SJSA1 (cell line): ENCODE measurements at places on chromosomes 6 and 20.

DNA sequence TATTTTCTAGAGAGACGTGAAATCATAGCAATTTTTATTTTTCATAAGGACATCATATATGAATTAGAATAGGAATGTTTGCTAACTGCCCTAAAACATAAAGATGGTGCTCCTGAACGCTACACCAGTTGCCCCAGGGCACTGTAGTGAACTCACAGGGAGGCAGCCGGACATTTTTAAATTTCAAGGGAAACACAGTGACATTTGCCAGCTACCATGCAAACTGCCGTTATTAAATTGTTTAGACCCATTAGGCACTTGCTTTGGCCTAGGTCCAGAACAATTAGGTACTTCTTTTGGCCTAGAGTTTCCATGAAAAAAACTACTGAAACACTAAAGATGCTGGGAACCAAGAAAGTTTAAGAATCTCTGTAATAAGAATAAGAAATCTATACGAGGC lies 24.9 kb upstream of the CFAP206 start:
- DNase-seq = no peak

- DNase-seq = no peak
These were observed 52.4 kb upstream of the MRPS10 start for GRCh38 chr6:42269974-42270510.

DNA sequence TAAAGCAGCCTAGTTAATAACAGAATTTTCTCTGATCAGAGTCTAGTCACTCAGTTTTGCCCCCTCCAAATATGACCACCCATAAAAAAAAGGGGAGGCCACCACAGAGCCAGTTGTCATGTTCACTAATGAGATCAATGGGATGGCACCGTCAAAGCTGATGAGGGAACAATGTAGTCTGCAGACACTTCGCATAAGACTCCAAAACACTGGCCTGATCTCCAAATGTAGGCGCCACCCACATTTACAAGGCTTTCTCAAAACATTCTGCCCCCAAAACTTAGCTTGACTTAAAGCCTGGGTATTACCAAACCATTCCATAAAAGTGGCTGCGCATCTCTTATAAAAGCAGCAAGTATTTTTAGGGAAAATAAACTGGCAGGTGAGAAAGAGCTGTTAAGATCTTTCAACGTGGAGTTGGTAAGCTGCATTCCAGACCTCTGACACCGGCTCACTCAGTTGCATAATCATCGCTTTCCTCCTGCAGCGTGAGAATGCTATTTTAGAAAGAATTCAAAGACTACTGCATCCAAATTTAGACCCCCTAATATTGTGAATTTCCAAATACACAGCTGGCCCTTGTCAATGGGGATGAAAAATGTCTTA lies 59.3 kb downstream of the TBC1D7 start:
- no peak for DNase-seq

DNA sequence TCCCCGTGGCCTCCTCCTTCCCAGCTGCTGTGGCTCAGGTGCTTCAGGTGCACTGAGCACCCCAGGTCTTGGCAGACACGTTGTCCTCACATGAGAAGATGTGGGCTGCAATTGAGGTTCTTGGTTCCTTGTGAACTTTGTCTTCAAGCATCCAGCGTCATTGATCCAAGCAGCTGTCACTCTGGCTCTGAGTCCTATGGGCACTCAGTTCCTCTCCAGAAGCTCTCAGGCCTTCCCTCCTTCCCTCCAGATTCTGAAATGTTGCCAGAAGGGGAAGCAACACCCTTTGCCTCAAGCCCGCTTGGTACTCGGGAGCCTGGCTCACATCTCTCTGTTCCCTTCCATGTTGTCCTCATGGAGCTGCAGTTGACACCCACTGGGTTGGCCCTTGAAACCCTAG lies 8.4 kb upstream of the MRGBP start:
- no peak for DNase-seq

DNA sequence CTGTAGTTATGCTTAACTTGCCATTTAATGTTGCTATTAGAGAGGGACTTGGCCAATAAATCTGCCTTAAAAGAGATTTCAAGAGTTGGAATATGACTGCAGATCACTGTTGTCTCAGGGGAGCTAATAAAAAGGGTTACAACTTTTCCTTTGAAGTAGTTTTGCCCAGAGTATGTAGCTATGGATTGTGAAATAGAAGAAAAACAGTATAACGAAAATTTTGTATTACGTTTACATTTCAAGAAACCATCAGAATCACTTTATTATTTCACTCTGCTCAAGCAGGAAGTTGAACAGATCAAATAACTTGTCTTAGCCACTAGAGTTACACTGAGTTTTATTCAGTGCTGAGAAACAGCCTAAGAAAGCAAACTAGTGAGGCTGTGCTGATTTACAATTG lies 3.0 kb upstream of the ZSCAN26 start:
- no peak for DNase-seq

GRCh38 chr6:81753711-81754577 lies 1.5 kb upstream of the TENT5A start:
- peak; percentile 84 for DNase-seq

DNA sequence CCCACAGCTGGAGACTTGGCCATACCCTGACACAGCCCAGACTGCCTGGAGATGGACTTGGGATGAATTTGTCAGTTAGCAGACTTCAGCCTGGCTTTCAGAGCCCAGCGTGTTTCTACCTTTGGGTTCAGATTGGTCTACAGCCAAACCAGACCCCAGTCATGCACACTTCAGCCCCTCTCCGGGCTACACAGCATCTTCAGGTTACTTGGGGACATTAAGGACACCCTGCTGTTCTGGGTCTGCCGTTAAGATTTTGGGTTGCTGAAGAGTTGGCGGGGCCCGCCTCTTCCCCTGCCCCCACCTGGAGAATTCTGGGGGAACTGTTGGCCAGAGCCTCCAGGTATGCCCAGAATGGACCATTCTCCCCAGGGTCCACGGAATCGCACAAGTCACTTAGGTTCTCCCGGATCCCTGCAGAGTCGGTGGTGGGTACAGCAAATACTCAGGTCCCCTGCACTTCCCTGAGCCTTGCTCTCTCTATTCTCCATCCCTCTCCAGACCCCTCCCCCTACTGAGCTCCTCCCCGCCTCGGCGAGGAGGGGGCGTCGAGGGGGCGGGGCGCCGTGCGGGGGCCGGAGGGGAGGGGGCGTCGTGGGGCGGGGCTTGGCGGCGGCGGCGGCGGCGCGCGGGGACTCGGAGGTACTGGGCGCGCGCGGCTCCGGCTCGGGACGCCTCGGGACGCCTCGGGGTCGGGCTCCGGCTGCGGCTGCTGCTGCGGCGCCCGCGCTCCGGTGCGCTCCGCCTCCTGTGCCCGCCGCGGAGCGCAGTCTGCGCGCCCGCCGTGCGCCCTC lies at the start of gene PTK7:
PTK7 (plus strand) TSS at position 645 of the 794 bp plus-strand sequence. CDS start 175 bp downstream, outside the sequence.
- DNase-seq = peak; percentile 67

DNA sequence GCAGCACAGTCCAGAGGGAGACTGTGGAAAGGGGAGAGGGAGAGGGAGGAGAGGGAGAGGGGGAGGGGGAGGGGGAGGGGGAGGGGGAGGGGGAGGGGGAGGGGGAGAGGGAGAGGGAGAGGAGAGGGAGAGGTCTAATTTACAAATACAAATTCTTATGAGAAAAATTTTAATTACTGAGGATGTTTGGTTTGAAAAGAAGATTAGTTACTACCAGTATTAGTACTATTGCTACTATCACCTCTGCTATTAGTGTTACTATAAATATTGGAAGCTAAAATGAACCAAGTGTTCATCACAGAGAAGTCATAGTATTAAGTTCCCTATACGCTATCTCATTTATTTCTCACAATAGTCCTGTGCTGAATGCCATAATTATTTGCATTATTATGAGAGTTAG lies 14.3 kb upstream of the TSBP1 start:
- no peak for DNase-seq

- no peak for DNase-seq
These were observed 72.7 kb downstream of the ELOVL4 start for GRCh38 chr6:79874531-79875134.

DNA sequence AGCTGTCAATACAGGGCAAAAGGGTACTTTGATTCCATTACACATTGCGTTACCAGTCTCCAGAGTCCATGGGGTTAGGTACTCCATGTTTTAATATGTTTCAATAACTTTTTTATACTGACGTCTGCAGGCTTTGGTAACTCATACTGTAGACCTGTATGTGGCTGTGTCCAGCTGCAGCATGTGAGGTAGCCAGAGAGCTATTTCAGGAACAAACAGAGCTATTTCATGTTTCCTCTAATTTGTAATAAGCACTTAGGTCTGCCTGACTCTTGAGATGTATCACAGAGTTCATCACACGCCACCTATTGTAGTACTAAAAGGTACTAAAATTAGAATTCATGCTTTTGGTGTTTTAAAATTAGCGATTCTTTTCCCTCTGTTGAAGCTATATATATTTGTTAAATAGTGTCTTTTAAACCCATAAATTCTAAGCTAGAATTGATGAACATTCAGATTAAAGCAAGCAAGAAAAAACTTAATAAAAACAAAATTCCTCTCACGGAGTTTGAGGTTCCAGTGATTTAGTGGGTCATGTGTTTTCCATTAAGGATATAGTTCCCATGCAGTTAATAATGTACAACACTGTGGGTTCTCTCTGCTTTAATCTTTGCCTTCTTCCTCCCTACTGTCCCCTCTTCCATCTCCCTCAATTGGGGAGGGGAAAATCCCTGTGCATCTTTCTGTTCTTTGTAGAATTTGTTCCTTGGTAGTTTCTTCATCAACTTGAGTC lies 37.0 kb downstream of the FOXO3 start:
- DNase-seq = no peak

DNA sequence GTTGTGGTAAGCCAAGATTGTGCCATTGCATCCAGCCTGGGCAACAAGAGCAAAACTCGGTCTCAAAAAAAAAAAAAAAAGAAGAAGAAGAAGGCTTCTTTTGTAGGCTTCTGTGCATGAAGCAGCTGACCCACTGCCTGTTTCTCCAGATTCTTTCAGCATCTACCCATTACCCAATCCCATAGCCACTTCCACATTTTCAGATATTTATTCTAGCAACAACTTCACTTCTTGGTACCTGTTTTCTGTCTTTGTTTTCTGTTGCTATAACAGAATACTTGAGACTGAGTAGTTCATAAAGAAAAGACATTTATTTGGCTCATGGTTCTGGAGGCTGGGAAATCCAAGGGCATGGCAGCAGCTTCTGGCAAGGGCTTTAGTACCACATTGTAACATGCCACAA lies 95.3 kb upstream of the SGK1 start:
- no peak for DNase-seq

GRCh38 chr20:13736436-13737191 lies 48.1 kb downstream of the ESF1 start:
- peak; percentile 23 for DNase-seq

GRCh38 chr6:45685076-45685475 lies 307.3 kb upstream of the SUPT3H start:
- DNase-seq = peak; percentile 92

GRCh38 chr6:166672624-166673206 lies 45.7 kb upstream of the RPS6KA2 start:
- DNase-seq = no peak

DNA sequence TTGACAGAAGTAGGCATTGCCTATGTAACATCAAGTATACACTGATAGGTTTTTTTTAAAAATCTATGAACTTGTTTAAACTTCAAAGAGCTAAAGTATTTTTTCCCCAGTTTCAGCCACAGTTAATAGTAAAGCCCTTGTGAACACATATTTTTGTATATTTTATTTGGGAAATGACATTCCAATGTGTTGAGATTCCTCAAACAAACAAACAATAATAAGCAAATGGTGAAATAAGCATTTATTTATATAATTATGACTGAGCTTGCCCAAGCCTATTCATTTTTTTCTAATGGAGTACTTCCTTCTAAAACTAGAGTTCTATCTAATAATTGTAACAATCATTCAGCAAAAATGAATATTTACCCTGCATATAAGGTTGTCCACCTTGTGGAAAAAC lies 12.5 kb downstream of the SYCP2 start:
- peak; percentile 45 for DNase-seq

DNA sequence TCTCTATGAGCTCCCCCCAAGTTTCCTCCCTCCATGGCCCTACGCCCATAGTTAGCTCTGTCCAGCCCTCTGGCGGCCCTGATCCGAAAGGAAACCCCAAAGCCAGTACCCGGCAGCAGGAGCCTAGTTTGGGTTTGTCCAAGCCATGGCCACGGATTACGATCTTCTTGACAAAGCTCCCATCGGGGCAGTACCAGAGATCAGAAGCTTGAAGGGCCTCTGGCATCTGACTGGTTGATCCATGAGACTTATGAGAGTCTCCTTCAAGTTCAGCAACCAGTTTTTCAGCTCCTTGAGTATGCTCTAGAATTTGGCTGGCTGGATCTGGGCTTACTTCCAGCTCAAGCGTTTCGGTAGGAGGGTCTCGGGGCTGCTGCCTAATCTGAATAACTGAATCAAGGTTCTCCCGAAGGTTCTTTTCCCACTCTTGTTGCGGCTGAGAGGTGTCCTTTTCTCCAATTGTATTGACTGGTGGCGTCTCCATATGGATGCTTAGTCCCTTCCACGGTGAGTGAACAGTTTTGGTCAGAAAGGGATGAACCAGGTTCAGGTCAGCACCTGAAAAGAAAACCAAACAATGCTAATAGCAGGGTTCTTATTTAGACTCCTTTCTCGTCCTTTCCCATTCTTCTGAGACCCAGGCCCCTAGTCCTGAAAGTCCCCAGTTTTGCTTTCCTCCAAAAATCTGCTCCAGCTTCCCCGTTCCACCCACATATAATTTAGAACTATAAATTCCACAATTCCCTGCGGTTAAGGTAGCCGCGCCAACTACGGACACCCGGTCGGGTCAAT lies 595 bp downstream of the FKBPL start:
- no peak for DNase-seq

- no peak for DNase-seq
These were observed 277.6 kb upstream of the RNF217 start for GRCh38 chr6:124684621-124685020.

GRCh38 chr6:42963855-42964605 lies 3.5 kb downstream of the GNMT start:
- peak; percentile 45 for DNase-seq

DNA sequence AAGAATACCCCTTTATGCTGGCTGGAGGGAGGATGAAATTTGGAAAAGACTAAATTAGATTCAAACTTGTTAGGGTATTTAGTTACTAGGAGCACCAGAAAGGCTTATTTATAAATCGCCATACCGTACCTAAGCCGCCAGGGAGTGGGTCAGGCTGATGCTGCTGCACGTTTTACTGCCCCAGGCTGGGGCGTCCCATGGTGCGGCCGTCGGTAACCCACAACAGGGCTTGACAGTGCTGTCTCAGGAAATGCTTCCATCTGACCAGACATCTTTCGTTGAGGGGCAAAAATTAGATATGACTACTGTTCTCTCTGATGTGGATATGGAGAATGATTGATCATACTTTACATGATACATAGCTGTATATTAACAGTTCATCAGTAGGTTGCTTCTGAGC lies 52.9 kb downstream of the ARID1B start:
- no peak for DNase-seq

GRCh38 chr6:97066056-97066455 lies 141.5 kb downstream of the KLHL32 start:
- no peak for DNase-seq

- no peak for DNase-seq
These were observed 22.6 kb downstream of the RNF217 start for GRCh38 chr6:124984668-124985338.

GRCh38 chr20:50380697-50381040 lies 129.5 kb upstream of the PTPN1 start:
- DNase-seq = peak; percentile 59
